ENCODE measurements at places on chromosomes 1 and 21.

DNA sequence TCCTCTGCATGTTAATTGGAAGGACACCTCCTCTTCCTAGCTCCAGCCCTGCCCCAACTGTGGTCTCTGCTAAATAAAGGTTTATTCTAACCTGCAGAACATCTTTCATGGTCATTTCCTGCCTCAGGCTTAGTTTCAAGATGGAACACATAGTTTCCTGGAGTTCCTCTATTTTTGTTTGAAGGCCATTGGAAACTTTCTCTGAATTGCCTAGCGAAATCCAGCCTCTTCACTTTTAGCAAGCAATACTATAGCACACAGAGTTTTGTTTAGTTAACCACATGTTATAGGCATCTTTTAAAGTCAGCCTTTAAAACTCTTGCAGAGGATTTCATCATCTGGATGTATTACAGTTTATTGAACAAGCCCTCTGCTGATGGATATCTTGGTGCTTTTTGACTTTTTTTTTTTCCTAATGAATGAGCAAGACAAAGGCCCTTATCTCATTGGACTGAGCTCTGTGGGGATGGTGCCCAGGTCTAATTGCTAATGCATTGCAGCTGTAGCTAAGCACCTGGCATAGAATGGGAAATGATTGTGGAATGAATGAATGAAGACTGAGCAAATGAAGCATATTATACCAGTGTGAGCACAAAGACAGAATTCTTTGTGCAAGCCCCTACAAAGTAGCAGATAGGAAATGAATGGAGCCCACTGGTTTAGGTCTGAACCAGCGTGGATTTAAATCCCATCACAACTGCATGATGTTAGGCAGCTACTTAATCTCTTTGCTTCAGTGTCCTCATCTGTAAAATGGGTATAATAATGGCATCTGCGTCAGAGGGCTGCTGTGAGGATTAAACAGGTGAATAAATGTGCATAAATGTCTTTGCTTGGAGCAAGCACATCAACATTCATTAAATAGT lies 641 bp upstream of the CFAP107 start:
- DNase-seq: no peak

DNA sequence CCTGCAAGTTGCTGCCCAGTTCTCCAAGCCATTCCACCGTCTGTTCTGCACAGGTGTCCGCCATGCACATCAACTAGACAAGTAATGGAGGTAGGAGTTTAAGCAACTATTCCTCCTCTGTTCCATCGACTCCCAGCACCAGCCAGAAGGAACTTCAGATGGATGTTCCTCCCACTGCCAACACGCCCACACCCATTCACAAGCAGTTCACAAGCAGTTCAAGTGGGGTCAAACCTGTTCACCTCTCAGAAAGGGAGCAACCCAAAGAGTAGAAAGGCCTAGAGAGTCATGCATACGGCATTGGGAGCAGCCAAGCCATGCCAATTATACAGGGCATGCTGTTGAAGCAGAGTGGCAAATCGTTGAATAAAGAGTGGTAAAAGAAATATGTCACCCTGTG lies 4.3 kb upstream of the TDRD5 start:
- DNase-seq: no peak

DNA sequence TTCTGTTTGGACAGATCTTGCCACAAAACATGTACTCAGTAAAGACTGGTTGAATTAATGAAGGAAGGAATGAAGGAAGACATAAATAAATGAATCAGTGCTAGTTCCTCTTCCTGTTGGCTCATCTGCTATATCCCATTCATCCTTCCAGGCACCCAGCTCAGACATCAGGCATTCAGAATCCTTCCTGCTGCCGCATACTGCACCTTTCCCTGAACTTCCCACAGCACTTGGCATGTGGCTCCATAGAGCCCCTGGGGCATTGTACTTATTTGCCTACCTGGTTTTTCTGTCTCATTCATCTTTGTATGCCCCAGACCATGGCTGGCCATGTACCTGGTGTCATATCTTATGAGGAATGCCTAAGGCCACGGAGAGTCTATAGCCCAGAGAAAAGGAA lies 34.4 kb upstream of the ZNF648 start:
- DNase-seq: no peak

DNA sequence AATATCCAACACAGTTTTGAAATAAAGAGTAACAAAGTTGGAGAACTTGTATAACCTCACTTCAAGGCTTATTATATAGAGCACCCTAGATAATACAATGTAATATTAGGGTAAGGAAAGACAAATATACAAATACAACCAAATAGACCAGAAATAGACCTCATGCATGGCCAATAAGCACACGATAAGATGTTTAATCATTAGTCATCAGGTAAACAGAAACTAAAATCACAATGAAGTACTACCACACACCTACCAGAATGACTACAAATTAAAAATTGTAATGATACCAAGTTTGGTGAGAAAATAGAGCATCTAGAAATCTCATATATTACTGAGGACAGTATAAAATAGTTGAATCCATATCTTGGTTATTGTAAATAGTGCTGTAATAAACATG lies 20.3 kb upstream of the CTTNBP2NL start:
- no peak for DNase-seq

- DNase-seq: no peak
These were observed 22.0 kb upstream of the BATF3 start for GRCh38 chr1:212721388-212722247.

DNA sequence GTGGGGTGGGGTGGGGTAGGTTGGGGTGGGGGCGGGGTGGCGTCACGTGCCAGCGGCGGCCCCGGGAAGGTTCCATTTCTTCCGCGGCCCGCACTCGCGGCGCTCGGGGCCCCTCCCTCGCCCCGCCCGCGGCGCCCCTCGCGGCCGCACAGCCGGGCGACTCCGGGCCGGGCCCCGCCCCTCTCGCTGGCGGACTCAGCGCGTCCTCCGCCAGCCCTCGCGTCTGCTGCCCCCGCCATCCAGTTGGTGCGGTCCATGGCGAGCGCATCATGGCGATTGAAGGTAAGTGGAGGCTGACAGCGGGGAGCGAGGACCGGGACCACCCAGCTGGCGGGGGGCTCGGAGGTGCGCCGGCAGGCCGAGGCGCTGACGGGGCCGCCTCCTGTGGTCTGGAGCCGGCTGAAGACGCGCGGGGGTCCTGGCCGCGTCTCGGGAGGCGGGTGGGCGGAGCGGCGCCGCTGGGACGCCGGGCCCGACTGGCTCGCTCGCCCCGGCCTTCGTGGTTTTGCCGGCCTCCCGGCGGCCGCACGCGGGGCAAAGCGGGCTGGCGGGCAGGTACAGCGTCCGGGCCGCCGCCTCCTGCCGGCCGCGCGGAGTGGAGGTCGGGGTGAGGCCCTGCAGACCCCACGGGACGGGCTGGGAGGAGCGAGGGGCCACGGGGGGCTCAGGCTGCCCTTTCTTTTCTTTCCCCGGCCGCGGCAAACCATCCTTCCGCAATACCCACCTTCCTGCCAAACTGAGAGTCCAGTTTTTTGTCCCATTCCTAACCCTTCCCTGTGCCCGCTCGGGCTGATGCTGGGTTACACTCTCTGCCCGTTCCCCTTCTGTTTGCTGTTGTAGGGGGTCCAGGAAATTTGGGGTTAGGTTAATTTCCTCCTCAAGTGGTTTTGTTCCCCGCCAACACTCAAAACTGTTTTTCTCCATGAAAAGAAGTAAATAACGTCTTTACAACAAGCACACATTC lies at the start of gene SYT14:
SYT14 (plus strand) TSS at position 222 of the 964 bp plus-strand sequence; CDS start at position 270, 48 bp downstream.
- no peak for DNase-seq

DNA sequence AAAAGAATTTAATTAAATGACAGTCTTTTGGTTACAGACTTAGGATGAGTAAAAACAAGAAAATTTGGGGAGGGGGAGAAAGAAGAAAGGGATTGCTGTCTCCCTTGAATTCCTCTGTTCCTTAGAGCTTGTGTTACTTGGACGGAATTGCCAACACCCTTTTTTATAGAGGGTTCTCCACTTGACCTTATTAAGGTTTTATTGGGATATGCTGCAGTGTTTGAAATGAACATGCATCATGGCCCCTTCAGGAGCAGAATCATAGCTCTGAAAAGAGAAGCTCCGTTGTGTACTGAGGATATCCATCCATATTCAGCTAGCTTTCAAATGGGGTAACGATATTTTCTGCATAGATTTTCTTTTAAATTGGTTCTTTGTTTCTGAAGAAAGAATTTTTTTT lies 48.2 kb upstream of the DNASE2B start:
- DNase-seq: no peak

GRCh38 chr1:212667223-212668139 lies 32.2 kb downstream of the BATF3 start:
- no peak for DNase-seq

GRCh38 chr1:167298325-167298724 lies 77.6 kb downstream of the POU2F1 start:
- no peak for DNase-seq

DNA sequence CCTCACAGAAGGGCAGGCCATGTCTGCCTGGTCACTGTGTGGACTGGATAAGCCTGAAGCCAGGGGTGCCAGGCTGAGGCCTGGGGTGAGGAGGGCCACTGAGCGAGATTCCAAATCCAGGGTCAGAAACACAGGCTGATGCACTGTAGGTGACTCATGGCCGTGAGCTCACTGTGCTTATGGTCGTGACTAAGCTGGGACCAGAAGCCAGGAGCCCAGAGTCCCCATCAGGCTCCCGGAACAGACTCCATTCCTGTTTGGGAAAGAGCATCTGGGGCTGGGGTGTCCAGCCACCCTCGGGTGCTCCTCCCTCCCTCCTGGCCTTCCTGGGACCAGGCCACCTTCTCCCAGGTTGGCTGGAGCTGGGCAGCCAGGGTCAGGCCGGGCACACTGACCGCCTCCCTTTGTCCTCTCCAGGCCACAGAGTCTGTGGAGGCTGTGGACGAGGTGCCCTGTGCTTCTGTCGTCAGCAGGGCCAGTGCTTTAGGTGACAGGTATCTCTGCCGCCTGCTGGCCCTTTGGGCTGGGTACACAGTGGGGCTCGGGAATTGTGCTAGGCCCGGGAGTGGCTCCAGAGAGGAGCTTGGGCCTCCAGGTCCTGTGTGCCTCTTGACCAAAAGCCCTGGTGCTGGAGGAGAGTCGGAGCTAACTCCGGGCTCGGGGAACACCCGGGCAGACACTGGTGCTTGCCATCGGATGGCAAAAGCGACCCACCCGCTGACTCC lies 36.7 kb downstream of the AJAP1 start:
- DNase-seq: no peak

GRCh38 chr1:241499910-241500309 lies 19.6 kb downstream of the FH start:
- DNase-seq: no peak

GRCh38 chr1:79554688-79555087 lies 548.2 kb upstream of the ADGRL4 start:
- no peak for DNase-seq

GRCh38 chr1:99535470-99536164 lies 110.3 kb upstream of the PALMD start:
- no peak for DNase-seq

DNA sequence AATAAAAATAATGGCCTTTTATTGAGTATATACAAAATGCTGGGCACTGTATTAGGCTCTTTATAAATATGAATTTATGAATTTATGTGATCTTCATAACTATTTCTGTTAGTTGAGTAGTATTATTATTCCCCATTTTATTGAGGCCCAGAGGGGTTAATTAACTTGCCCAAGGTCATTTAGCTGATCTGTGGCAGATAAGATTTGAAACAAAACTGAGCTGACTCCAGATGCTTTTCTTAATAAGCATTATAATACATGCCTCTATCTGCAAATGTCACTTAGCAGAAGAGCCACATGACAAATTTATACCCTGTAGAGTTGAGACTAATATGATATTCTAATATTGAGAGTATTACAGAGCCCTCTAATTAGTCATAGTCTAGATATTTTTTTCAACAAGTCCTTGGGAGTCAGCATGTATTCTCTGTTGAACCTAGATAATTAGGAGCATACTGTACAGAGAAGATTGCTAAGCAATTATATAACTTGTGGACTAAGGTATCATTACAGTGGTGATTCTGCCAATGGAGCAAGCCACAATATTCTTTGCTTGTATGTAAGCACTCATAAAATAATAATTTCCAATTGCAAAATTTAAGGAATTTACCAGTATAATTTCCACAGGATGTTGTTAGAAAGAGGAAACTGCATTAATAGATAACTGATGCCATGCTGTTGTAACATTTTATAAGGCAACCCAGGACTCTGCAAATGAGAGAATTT lies 112.0 kb downstream of the LRRC40 start:
- DNase-seq: no peak

- no peak for DNase-seq
These were observed 3.8 kb downstream of the SRSF11 start for GRCh38 chr1:70224954-70225353.

GRCh38 chr1:32474954-32475353 lies 10.1 kb downstream of the ZBTB8B start:
- no peak for DNase-seq

All from activated CD8-positive, alpha-beta memory T cell treated with anti-CD3 and anti-CD28 coated beads for 48 hours (primary cell).